ENCODE measurements at places on chromosomes 6 and 20.
A peak's percentile ranks its signal among the peaks of the same experiment; 100 is the strongest.

- DNase-seq: no peak
Observed at GRCh38 chr20:33370291-33370690, 31.0 kb downstream of the CDK5RAP1 start.

GRCh38 chr6:125815080-125815910 lies 24.5 kb downstream of the NCOA7 start:
- DNase-seq: no peak

- no peak for DNase-seq
Observed at GRCh38 chr6:136086686-136087085, 163.4 kb downstream of the MTFR2 start.

DNA sequence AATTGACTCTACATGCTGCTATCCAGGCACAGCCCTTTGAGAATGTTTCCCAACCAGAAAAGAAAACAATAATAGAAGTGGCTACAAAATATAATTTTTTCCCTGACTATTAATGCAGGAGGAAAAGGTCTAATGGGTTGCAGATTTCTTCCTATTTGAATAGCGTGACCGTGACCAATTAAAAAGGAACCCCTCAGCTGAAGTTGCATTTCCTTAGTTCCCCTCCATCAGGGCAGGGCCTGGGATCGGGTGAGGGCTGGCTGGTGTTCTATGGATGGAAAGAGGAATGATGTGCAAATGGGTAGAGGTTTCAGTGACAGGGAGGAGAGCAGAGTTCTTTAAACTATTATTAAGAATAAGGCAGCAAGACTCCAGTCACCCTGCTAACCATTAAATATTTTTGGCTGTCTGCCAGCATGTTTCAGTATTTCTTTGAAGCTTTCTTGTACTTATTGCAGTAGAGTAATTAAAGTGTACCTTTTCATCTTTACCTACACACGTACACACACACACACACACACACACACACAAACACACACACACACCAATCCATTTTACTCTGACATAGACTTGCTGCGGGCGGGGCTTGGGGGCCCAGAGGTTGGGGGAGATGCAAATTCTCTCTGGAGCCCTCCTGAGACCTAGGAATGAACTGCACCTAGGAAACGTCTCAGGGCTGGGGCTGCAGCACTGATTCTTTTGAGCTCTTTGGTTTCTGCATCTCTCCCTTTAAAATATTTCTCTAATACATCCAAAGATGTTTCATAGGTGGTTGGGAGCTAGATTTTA lies 154.8 kb upstream of the SLC35B3 start:
- no peak for DNase-seq

- no peak for DNase-seq
Observed at GRCh38 chr6:25192590-25193459, 86.3 kb upstream of the CARMIL1 start.

- DNase-seq: no peak
Observed at GRCh38 chr20:49397525-49397924, 84.9 kb downstream of the KCNB1 start.

- no peak for DNase-seq
Observed at GRCh38 chr6:92538926-92539325, 880.4 kb downstream of the EPHA7 start.

GRCh38 chr6:143575440-143575839 lies 63.9 kb upstream of the FUCA2 start:
- peak; percentile 70 for DNase-seq

DNA sequence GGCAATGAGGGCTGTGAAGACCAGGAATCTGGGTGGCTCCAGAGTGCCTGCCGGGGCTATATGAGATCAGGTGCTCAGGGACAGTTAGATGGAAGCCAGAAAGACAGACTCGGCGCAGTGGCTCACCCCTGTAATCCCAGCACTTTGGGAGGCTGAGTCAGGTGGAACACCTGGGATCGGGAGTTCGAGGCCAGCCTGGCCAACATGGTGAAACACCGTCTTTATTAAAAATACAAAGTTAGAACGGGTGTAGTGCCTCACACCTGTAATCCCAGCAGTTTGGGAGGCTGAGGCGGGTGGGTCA lies 43.4 kb downstream of the BCAS4 start:
- DNase-seq: no peak

- DNase-seq: no peak
Observed at GRCh38 chr6:165231177-165231576, 78.2 kb downstream of the C6orf118 start.

GRCh38 chr6:144055121-144055931 lies 40.0 kb downstream of the SF3B5 start:
- no peak for DNase-seq

- no peak for DNase-seq
Observed at GRCh38 chr6:63305277-63305676, 14.5 kb downstream of the LGSN start.

DNA sequence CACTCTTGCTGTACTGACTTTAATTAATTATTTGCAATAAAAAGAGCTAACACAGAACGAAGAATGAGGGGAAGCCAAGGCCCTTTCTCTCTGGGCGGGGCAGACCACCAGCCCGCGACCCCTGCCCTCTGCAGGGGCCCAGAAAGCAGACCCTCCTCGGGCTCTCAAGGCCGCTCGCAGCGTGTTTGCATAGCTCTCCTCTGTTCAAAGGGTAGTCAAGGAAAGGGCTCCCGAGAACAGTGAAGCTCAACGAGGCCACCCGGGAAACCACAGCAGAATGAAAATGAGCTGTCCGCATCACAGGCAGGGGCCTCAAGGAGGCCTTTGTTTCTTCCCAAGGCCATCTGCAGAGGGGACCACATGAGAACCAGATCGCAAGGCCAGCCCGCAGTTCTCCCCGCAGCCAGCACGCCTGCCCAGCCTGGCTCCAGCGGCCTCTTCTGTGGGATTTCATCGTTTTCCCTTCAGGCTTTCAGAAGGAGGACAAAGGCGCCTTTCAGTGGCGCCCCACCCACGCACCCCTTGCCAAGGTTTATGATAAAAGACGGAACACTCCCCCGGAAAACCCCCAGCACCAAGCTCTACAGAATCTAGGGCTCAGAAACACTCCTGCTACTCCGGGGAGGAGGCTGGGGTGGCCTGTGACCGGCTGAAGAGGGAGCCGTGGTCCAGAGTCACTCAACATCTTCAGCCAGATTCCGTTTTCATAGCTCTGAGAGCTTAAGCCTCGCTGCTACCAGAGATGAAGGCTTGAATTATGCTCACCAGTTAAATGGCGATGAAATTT lies 25.3 kb downstream of the ACSS1 start:
- DNase-seq: no peak

DNA sequence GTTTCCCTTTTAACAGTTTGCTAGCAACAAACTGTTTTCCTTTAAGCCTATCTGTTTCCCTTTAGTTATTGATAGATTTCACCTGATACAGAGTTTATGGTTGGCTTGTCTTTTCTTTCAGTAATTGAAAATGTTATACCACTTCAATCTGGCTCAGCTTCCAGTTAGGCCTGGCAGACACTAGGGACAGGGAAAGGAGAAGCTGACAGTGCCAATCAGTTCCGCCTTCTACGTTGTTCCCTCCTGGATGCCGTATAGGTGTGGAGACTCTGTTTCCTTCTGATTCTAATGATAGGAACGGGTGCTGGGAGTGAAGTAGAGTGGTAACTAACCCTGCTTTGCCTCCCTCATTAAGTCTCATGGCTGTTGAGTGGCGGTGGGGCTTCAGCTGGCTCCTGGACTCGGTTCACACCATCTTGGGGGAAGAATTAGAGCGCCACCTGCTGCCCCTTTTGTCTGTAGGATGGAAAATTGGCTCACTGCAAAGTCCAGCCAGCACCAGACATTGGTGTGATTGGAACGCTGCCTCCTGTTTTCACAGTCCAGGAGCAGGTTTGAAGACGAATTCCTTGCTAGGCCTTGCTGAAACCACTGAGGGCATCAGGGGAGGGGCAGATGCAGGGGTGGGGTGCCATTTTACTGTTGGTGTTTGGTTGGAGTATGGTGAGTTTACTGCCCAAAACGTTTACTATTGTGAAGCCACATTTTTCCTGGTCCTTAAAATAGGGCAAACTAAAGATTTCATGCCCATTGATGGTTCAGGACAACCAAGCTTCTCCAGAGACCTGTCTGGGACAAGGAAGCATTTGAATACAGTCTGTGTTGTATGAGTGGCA lies 1729.5 kb downstream of the GRIK2 start:
- DNase-seq: no peak

GRCh38 chr6:69758214-69758613 lies 38.6 kb downstream of the LMBRD1 start:
- no peak for DNase-seq

GRCh38 chr6:41503827-41504465 lies 42.2 kb upstream of the FOXP4 start:
- DNase-seq: peak; percentile 71

DNA sequence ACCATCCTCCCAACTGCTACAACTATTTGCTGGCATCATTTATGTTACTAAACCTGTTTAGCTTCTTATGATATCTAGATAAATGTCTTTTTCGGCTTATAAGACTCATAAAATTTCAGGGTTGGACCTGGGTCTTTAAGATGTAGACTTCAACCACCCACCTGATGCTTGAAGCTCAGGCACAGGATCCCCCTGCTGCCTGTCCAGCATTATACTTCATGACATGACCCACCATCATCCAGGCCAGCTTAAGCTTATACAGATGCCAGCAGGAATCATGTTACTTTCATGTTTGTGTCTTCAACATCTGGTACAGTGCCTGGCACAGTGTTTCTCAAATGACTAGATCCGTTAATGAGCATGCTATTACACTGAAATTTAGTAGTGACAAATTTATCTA lies 47.4 kb downstream of the SLC17A5 start:
- no peak for DNase-seq
